Lung microvascular endothelial cell (primary cell): ENCODE measurements at places on chromosomes 7 and 10.
A peak's percentile ranks its signal among the peaks of the same experiment; 100 is the strongest.

DNA sequence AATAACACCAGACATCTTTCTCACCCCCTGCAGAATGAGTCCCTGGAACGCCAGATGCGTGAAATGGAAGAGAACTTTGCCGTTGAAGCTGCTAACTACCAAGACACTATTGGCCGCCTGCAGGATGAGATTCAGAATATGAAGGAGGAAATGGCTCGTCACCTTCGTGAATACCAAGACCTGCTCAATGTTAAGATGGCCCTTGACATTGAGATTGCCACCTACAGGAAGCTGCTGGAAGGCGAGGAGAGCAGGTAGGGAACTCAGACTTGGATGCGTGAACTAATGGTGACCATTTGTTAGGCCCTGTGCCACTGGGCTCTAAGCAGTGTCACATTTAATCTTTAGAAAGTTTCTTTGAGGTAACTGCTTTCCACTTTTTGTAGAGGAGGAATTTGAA is 7.1 kb downstream of the VIM start:
- DNase-seq, result peak; percentile 44

DNA sequence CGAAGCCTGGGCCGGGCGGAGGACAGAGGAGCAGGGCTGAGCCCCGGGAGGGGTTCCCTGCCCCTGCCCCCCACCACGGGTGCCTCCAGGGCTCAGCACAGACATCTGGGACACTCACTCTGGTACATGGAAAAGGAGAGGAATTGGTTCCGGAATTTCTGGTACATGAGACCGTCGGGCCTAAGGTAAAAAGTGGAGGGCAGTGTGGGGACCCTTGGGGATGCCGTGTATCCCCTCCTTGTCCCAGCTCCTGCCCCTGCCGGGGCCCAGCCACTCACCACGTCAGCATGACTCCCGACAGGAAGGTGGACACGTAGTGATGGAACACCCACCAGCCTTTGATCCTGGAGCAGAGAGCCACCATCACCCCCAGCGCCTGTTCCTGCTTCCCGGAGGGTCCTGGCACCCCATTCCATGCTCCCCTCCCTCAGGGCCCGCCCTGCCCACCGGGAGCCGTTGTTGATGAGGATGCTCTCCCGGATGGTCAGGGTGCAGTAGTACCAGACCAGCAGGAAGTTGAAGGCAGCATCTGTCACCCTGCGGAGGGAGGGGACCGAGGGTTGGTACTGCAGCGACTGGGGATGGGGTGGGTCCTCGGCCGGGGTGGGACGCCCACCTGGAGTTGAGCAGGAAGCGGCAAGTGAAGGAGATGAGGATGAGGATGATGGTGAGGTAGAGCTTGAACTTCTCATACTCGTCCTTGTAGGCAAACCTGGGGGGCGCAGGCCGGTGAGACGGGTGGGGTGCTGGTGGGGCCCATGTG is 6.4 kb downstream of the TMEM120A start:
- no peak for DNase-seq

GRCh38 chr10:94626476-94626875 is 57.1 kb upstream of the CYP2C18 start:
- no peak for DNase-seq

DNA sequence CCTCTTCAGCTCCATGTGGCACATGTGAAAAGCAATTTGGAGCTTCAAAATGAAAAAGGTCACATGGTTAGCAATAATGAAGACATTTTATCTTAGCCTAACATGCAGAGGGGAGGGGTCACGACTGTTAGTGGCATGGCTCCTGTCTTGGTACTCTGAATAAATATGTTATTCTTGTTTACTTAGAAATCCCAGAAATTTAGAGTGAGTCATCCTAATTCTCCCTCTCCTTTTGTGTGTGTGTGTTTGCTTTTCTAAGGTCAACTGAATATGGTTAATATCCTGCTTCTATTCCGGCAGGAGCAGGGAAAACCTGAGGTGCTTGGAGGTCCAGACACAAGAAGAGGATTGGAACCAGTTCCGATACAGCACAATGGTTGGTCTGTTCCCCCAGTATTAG is 17.6 kb downstream of the BCCIP start:
- DNase-seq, result peak; percentile 8

DNA sequence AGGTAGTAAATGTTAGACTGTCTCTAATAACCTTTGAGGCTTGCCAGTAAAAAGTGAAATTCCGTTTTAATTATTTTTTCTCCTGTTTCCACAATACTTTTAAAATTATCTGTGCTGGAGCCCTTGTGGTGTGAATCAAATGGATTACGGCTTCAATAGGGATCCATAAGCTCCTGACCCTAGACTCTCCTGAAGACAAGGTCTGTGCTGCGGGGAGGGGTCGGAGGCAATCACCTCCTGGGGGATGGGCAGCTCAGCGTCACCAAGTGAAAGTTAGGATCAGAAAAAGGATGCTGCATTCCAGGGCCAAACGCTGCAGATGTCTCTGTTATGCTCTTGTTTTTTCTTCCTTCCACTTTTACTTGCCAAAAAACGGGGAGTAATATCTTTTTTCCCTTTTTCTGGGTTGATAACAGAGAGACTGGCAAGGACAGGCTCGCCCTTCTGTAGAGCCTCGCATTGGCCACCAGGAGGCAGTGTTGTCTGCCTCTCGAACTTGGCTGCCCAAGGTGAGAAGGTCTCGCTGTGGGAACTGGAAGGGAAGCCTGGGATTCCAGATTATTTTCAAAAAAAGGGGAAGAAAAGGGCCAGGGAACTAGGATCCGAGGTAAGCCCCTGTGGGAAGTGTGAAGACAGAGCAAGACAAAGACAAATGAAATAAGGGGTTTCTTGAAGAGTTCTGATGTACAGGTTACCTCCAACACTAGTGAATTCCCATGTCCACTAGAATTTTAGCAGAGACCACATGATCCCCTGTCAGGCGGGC is 621.9 kb downstream of the ACTR3B start:
- no peak for DNase-seq

DNA sequence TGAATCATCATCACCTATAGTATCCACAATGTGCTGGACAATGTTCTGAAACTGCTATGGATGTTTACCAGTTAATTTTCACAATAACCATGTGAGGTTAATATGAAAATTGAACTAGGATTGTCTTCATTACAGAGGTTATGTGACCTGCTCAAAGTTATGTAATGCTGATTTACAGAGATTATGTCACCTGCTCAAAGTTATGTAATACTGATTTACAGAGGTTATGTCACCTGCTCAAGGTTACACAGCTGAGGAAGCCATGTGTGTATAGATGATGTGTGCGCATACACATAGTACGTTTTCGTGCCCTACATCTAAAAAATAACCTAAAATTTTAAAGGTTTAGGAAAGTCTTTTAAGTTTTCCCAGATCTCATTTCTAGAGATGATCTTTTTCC is 298.0 kb downstream of the CDK14 start:
- no peak for DNase-seq

DNA sequence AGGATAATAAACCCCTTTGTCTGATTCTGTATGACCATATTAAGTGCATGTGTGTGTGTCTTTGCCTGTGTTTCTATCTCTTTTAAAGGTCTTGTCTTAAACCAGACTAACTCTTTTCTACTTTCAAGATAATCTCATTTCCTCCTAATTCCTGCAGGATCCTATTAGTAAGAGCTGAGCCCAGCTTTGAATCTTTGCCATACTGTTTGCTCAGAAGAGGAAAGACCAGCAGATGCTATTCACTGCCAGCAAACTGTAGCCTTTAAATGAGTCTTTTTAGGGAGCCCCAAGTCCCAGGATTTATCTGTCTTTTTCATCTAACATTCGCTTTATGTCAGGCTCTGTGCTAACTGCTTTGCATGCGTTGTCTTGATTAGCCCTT is 2.9 kb downstream of the GPR158 start:
- DNase-seq, result no peak

DNA sequence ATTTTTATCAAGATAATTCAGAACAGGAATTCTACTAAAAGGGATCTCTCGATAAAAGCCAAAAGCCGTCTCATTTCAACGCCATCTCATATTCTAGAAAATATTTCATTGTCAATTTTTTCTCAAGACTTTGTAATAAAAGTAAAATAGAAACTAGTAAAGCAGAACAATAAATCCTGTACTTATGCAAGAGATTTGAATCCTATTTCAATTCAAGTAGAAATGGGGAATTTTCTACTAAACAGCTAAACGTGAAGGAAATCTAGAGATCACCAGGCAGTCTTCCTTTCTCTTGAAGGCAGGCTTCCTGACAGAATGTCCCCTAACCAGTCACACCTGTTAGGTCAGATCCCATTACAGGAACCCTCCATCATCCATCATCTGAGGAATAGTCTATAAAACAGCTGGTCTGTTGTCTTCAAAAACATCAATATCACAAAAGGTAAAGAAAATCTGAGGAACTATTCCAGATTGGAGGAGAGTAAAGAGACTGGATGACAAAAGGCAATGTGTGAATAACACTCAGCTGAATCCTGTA is 23.7 kb downstream of the USP6NL start:
- peak; percentile 36 for DNase-seq

DNA sequence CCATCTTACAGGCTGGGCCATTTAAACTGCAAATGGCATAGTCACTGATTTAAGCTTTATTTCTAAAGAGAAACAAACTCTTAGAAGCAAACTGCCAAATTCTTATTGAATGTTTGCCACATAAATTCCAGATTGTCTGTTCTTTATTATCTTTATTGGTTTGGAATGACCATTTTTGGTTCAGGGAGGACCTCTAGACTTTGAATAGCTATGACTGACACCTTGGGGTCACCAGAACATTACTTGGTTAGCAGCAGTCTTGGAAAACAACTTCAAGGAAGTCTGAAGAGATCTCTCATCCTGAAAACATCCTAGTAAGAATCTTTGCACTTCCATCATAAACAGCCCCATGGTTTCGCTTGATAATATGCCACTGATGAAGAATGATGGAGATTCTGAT is 197.1 kb downstream of the SUGCT start:
- DNase-seq, result no peak

GRCh38 chr7:105713488-105714465 is 132.5 kb upstream of the EFCAB10 start:
- no peak for DNase-seq

DNA sequence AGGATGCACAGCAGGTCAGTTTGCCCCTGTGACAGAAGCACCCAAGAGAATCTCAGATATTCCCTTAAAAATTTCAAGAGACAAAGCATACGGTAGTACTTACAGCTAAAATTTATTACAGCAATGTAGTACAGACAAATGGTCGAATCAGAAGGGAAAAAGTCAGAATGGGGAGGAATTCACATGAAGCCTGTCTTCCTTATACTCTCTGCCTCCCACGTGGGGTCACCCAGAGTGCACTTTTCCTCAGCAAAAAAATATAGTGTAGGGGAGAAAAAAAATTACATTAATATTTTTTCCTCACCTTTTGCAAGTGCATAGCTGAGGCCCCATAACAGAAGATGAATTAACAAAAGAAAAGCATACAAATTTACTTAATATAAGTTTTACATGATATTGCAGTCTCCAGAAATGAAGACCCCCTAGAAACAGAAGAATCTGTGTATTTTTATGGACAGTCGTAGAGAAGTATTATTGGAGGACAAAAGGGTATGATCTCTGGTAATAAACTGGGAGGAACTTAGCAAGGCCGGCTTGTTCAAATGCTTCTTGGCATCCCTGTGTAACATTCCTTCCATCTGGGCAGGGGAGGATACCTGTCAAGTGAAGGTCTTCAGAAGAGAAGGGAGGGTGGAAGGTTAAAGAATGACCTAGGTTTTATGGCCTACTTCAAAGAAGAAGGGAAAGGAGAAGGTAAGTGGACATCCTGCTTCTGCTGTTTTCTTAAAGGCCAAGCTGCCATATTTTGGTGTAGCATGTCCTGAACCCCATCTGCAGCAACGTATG is 270.6 kb upstream of the MAGI2 start:
- DNase-seq, result no peak

- DNase-seq, result no peak
Measured at GRCh38 chr7:126411032-126411820, 841.5 kb downstream of the GRM8 start.

DNA sequence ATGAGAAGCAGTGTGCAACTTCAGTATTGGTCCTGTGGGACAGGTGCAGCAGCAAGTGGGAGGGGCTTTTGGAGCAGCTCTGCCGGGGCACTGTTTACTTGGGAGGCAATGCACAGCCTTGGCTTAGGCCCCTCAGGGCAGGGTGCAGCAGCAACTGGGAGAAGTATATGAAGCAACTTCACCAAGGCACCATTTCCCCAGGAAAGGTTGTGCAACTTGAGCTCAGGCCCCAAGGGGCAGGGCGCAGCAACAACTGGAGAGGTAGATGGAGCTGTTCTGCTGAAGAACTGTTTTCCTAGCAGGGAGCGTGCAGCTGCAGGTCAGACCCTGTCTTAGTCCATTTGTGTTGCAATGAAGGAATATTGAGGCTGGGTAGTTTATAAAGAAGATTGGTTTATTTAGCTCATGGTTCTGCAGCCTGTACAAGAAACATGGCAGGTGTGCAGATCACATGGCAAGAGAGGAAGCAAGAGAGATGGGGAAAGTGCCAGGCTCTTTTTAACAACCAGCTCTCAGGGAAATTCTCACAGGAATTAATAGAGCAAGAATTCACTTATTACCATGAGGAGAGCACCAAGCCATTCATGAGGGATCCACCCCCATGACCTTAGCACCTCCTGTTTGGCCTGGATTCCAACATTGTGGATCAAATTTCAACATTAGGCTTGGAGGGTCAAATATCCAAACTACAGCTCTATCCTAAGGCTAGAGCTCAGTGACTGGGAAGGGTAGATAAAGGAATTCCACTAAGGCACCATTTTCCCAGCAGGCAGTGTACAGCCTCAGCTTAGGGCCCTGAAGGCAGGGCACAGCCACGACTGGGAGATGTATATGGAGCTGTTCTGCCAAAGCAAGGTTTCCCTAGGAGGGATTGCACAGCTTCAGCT is 10.9 kb downstream of the GPR141 start:
- no peak for DNase-seq

GRCh38 chr10:96414303-96414702 is 55.5 kb upstream of the OPALIN start:
- no peak for DNase-seq

GRCh38 chr10:126908225-126908624 is 3.0 kb downstream of the DOCK1 start:
- no peak for DNase-seq

DNA sequence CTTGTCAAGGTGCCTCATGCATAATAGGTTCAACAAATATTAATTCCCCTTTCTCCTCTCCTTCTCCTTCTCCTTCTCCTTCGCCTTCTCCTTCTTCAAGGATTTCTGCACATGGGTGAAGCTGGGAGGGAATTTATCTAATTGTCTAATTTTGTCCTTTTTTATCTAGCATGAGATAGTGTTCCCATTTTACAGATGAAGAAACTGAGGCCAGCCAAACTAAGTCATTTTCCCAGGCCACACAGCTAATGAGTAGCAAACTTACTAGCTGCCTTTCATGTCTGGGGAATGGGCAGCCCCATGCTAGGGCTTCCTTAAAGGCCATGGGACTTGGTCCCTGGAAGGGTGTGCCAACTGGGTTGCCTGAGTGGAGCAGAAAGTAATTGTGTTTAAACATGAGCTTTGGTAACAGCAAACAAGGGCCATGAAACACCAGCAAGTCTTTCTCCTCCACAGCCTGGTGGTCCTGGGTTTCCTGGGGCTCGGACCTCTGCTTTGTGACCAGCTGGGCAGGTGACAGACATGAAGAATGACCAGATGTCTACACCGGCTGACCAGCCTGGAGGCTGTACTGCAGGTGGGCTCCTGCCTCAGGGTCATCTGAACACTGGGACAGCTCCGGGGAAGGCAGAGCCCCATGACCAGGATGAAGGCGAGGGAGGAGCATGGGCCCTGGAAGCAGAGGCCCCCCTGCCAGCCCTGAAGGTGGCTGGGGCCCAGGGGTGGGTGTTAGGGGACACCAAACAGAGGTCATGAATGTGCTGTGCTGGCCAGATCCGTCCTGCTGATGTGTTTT is 138.0 kb downstream of the PTPN20 start:
- no peak for DNase-seq

- DNase-seq, result no peak
Measured at GRCh38 chr10:24382596-24382978, 173.6 kb downstream of the KIAA1217 start.
